Fibroblast of skin of scalp (primary cell): ENCODE measurements at places on chromosomes 6 and 20.

DNA sequence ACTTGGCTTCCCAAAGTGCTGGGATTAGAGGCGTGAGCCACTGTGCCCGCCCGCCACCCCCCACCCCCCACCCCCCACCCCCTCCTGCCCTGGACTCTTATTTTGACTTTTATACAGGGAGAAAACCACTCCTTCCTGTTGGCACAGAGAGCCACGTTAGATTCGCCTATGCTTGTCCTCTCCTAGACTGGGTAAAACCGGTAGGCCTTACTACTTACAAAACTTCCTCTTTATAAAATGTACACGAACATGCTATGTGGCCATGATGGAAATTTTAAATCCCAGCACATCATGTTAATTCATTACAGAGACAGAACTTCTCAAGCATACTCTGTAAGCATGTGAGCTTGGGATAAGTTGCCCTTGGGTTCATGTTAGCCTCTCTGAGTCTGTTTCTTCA is 124.2 kb downstream of the SLC24A3 start:
- DNase-seq, result no peak

DNA sequence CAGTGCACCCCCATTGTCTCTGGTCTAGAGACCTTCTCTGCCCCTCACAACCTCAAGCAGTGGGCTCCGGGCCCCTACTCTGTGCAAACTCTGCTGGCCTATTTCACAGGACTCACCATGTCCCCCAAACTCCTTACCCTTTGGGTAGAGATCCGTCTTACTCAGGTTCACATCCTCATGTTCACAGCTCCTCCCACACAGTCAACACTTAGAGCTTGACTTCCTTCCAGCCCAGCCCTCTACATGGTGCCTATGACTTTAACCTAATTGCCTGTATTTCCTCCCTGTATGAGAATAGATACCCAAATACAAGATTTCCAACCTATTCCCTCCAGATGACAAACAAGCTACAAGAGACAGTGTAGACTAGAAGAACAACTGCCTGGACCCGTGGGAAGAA is 528.6 kb upstream of the JARID2 start:
- no peak for DNase-seq

DNA sequence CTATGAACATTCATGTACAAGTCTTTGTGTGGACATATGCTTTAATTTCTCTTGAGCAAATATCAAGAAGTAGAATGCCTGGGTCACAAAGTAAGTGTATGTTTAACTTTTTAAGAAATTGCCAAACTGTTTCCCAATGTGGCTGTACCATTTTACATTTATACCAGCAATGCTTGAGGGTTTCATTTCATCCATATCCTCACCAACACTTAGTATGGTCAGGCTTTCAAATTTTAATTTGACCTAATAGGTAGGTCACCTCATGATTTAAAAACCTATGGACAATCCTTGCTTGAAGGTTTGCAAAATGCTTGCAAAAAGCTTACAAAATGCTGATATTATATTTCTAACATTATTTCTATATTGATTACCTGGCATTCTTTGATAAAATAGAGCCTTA is 19.5 kb upstream of the SRSF3 start:
- DNase-seq, result no peak

GRCh38 chr6:13248994-13249393 is 79.3 kb downstream of the TBC1D7 start:
- no peak for DNase-seq
